ENCODE measurements at places on chromosomes 3 and 15.

- DNase-seq: no peak
These were observed 27.0 kb upstream of the RASGRF1 start for GRCh38 chr15:79117442-79118204.

DNA sequence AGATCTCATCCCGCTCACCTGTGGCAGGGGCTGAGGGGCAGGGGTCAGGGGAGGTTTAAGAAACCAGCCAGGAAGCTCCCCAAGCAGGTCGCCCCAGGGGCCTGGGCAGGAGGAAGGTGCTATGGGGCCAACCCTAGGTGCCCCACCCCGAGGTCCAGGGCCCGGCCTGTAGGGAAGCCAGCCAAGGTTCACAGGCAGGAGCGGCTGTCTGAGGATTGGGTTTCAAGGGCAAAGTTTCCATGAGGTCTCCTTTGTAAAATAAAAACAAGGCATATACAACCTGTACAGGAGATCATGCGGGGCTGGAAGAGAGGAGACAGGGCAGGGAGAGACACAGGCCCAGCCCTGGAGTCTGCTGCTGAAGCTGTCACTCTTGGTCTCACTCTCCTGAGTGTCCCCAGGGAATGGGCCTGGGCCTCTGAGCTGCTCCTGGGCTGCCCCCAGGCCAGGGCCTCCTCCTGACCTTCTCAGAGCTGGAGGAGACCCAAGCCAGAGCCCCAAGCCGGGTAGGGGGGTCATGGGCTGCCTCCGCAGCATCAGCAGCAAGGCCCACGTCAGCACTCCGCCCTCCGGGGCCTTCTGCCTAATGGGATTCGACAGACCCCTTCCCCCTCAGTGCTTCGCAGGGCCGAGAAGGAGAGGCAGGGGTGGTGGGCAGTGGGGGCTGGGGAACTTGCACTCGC is 5.5 kb downstream of the CPLX3 start:
- no peak for DNase-seq

DNA sequence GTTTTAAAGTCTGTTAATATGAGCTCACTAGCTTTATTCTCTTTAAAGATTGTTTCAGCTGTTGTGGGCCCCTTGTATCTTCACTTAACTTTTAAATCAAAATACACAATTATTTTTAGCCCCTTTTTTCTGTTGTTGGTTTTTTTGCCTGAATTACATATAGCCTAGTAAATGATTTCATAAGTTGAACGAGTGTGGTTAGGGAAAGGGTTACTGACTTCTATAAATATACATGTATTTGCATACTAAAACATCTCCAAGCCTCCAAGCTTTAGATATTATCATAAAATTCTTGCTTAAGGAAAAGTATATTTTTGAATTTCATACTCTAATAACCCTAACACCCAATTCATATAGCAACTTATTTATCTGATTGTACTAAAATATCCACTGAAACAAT is 73.2 kb upstream of the ARL6 start:
- no peak for DNase-seq

DNA sequence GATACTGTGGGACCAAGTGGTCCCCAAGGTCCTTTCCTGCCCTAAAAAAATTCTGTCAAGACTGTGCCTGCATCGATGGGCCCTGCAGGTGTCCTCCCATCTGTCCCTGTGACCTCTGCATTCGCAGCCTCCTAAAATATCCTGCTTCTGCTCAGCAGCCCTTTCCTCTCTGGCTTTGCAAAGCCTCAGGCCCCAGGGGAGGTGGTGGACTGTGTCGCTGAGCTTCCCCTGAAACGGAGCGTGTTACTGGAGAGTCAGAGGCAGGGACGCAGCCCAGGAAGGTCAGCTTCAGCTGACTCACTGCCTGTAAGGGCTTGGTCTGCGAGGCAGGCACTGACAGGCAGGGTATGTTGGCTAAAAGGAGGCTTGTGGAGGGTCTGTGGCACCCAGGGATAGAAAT is 110.0 kb downstream of the RAB11A start:
- DNase-seq: no peak

DNA sequence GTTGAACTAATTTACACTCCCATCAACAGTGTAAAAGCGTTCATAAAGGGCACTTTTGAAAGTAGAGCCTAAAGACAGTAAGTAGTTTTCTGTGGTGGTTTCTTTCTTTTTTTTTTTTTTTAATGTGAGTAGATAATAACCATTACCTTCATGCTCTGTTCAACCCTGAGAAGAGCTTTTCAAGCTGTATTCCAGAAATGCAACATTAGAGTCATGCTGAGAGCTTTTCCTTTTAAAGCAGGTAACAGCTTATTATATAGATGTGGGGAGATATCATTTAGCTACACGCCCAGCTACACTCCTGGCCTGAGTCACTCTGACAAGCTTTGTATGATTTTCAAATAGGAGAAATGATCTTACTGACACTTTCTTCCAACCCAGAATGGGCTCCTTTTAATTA is 96.2 kb upstream of the ARHGEF26 start:
- DNase-seq: no peak

- DNase-seq: no peak
These were observed 9.5 kb downstream of the MYL3 start for GRCh38 chr3:46853441-46854415.

DNA sequence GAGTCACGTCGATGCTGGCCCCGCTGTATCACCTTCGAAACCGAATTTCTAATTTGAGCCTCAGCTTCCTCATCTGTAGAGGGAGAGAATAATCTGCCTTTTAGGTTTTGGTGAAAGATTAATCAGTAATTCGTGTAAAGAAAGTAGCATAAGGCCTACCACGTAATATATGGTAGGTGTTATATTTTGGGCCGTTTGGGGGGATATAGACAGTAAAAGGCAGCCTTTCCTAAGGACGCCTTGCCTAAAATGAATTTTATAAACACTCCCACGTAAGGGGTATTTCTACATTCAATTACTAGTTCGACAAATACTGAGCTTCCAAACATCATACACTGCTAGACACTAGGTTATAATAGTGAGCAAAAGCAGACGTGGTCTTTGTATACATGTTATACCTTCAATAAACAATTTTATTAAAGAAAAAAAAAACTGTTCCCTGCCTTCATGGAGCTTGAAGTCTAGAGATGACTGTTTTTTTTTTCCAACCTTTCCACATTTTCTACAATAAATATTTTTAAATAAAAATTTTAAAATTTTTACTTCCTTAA is 737 bp downstream of the JAGN1 start:
- no peak for DNase-seq

DNA sequence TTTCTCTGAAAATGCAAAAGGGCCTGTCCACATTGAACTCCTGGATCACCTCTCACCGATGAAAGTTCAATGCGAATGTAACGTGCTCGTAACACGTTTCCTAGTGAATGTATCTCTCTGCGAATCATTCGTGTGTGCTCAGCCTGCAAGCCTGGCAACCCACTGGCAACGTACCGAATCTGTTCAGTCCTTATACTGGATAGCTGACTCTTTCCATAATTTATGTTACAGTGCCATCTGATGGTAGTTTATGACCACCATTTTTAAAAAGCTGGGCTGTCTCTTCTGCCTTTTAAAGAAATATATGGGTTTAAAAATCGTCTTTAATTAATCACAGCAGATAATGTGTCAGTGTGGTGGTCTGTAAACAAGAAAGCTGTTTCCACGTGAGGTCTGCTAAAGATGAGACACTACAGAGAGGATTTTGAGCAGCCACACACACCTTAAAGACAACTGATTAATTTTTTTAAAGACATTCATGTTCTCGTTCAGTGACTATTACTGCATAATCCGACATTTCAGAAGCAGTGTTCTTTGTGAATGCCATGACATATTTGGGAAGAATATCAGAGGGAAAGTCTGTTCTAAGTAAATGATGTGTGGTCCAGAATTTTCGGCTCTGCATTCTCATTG is 69.4 kb upstream of the FOXP1 start:
- no peak for DNase-seq

DNA sequence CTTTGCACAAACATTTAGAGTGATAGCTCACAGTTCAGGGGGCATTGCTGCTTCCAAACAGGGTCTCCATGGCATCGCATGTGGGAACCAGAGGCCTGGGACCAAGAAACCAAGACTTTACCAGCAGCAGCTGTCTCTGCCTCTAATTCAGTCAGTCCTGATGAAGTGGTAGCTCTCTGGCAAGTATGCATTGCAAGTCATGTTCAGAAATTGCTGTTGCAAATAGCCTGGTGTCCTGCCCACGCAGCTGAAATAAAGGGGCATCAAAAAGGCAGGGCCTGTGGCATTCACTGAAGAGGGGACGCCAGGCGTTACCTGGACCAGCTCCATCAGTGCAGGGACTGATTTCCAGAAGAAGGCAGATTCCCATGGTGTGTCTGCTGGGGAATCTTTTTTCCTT is 121.3 kb downstream of the CD47 start:
- DNase-seq: no peak

GRCh38 chr3:66762916-66763693 is 235.0 kb upstream of the KBTBD8 start:
- no peak for DNase-seq

GRCh38 chr3:155431856-155432570 is 138.5 kb upstream of the STRIT1 start:
- DNase-seq: no peak

DNA sequence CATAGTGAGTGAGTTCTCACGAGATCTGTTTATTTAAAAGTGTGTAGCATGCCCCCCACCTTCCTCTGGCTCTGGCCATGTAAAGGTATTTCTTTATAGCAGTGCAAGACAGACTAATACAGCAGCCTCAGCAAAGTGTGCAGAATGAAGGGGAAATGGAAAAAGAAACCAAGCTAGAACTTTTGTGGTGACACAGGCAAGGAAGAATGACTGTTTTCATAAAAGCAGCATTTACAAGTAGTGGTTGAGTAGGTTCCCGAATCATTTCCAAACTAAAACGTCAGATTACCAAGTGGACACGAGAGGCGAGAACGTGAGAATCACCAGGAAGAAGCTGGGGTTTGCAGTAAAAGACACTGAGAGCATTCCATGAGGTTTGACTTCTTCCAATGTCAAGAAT is 100.2 kb upstream of the AKAP13 start:
- DNase-seq: no peak

Measured in stimulated activated CD8-positive, alpha-beta memory T cell treated with anti-CD3 and anti-CD28 coated beads, Interleukin-4, amount 100 ng/mL, for 24 hours (primary cell).